ENCODE measurements at places on chromosomes 4 and X. TPM values are rescaled to one million over a fixed set of nuclear protein-coding genes. Genes with fewer than 3 reads are reported as not detected.

- DNase-seq = no peak
Observed at GRCh38 chr4:179372746-179373145, 1930.5 kb upstream of the AGA start.

DNA sequence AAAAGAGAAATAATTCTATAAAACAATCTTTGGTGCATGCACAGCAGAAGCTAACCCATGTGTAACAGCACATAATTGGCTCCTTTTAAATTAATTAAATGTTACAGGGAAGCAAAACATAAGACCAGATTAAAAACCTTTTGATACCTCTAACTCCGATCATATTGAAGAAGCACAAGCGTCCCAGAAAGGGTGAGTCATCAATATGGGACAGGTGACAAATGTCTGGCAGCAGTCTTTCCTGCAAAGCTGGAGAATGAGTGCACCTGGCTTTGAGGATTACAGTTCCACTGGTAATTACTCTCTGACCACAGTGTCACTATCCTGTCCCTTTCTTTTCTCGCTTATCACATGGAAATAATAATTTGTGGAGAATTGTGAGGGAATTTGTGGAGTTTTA is 94.6 kb downstream of the FAM9B start:
- no peak for DNase-seq

GRCh38 chr4:120703908-120704307 is 218.6 kb downstream of the PRDM5 start:
- DNase-seq = no peak

GRCh38 chrX:10404436-10404835 is 215.9 kb downstream of the MID1 start:
- no peak for DNase-seq

DNA sequence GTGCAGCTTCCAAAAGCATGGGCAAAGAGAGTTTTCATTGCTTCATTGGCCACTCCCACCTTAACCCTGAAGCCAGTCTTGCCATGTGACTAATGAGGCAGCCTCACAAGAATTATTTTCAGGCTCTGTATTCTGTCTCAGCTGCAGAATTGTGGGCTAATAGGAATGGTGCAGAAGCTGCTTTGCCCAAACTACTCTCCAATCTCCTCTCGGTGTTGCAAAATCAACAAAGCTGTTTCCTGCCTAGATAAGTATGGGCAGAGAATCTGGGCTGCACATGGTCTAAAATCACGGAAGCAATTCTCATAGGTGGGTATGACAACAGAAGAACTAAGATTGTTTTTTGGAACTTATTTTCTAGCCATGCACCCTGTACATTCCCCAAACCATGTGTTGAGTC is 31.4 kb downstream of the PPP1R2C start:
- no peak for DNase-seq

DNA sequence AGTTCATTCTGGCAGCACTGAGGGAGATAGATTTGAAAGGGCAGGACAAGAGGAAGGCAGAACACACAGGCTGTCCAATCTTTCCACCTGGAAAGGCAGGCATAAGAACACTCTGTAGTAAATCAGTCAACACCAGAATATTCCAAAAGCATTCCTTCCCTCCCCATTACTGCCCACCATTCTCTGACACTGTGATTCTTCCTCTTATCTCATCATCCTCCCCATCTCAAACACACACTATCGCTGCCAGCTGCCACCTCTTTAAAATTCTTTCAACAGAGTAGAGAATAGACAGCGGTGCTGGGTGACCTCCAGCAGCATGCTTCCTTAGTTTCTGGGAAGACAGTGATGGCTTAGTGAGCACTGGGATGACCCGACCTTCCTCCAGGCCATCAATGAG is 53.7 kb upstream of the MYOZ2 start:
- DNase-seq = no peak

DNA sequence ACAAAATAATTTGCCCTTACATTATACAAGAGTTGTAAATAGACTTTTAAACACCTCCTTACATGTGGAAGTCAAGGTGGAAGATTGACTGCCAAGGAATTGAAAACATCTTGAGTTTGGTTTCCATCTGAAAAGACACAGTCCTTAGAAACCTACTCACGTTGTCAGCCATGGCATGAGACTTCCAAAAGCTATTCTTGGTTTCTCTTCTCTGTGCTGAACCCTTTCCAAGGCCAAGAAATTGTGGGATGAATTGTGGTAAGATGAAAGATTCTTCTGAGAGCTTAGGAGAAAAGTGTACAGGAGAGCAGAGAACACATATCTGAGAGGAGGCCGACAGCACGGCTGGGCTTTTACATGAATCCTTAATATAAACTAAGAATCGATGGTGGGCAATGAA is 370.0 kb downstream of the FBXW7 start:
- DNase-seq = no peak

GRCh38 chr4:54843946-54844345 is 186.2 kb downstream of the KIT start:
- DNase-seq = no peak

GRCh38 chrX:133653358-133653757 is 238.1 kb upstream of the GPC4 start:
- DNase-seq = no peak

- no peak for DNase-seq
Observed at GRCh38 chr4:38752941-38753806, 29.6 kb downstream of the TLR10 start.

DNA sequence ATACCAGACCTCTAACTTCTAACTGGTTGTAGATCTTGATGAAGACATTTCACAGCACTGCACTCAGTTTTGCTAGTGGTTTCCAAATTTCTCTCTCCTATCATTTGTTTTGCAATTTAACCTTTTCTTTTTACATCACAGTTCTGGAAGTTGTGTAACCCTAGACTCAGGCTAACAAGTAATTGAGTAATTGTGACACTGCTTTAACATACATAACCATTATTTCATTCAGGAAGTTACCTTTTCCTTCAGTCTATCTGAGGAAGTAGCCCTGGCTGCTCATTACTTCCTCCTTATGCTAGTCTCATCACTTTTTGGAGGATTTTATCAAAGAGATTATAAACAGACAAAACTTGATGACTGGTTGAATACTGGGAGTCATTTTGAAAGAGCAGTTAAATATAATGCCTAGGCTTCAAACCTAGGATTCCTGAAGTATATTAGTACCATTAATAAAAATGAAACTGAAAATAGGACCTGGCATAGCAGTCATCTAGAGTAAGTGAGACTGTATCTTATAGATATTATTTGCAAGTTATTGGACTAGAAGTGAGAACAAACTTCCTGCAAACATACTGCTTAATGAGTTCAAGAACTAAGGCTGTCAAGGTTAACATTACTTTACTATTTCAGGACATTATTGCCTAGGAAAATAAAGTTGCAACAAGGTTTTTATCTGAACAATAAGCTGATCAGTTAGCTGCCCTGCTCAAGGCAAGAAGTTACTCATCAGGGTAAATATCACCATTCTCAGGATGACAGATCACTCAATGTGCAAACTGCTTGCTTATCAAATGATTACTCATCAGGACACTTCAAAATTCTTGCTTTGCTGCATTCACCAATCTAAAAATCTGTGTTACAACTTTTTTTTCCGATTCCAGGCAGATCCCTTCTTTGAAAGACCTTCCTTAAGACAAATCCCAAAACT is 25.6 kb upstream of the TEX13C start:
- DNase-seq = no peak

- DNase-seq = no peak
Observed at GRCh38 chrX:39852491-39852890, 245.3 kb downstream of the BCOR start.

TKTL2 gene
- polyA plus RNA-seq = not detected

GPR50 gene
- polyA plus RNA-seq = not detected

XAGE5 gene
- polyA plus RNA-seq = not detected
